ENCODE measurements at places on chromosomes 4 and X.

DNA sequence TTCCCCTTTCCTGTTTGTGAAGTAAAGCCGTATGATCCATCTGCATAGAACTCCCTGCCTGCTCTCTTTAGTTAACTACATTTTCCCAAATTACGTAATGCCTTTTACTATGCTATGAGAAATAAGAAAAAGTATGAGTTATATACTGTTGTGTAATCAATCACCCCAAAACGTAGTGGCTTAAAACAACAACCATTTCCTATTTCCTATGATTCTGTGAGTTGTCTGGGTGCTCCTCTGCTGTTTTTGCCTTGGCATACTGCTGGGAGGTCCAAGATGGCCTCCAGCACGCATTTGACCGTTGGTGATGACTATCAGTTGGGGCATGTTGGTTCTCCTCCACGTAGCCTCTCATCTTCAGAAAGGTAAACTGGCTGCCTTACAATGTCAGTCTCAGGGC is 39.8 kb downstream of the BBS12 start:
- H3K36me3 ChIP-seq: no peaks in the 10 kb centered on the region
- H3K4me3 ChIP-seq: no peak overlapping the region
- no peaks in the 10 kb centered on the region for H3K27me3 ChIP-seq
- no peak overlapping the region for H3K27ac ChIP-seq
- H3K4me1 ChIP-seq: no peaks in the 10 kb centered on the region

DNA sequence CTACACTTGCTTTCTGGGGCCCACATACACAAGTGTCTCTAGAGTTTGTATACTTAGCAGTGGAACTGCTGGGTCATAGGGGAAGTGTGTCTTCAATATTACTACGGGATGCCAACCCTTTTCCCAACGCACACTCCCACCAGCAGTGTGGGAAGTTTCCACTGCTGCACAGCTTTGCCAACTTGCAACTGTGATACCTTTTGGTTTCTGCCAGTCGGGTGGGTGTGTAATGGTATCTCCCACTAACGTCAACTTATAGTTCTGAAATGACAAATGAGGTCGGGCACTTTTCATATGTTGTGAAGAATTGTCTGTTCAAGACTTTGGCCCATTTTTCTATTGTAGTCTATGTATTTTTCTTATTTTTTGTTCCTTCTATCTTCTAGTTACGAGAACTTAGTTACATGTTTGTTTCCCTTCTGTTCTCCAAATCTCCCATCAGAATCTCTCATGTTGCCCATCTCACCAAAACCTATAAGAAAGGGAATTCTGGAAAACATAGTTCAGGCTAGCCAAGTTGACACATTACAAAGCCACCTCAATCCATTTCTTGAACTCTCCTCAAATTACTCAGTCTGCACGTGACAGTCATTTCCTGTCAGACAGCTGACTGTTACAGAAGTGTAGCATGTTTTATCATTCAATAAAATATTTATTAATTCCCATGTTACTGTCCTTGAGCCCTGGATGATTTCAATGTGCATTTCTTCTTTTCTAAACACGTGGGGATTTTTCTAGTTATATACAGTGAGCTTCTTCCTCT is 30.7 kb downstream of the PNMA6E start:
- DNase-seq: no peak
- H3K36me3 ChIP-seq: no peaks in the 10 kb centered on the region
- H3K27me3 ChIP-seq: no peaks in the 10 kb centered on the region
- H3K27ac ChIP-seq: no peak overlapping the region
- H3K4me3 ChIP-seq: no peak overlapping the region
- no peaks in the 10 kb centered on the region for H3K4me1 ChIP-seq

- no peaks in the 10 kb centered on the region for H3K27me3 ChIP-seq
- H3K4me3 ChIP-seq: no peak overlapping the region
- H3K27ac ChIP-seq: no peak overlapping the region
- no peaks in the 10 kb centered on the region for H3K4me1 ChIP-seq
- H3K36me3 ChIP-seq: no peaks in the 10 kb centered on the region
Measured at GRCh38 chrX:30027636-30028035, 187.7 kb upstream of the MAGEB2 start.

GRCh38 chrX:57573754-57574153 is 18.1 kb upstream of the ZXDB start:
- no peak overlapping the region for H3K4me3 ChIP-seq
- no peak for DNase-seq
- no peaks in the 10 kb centered on the region for H3K4me1 ChIP-seq
- no peak overlapping the region for H3K27ac ChIP-seq
- H3K27me3 ChIP-seq: no peaks in the 10 kb centered on the region

All from Peyer's patch (tissue), 4 donors.